ENCODE measurements at places on chromosomes 2 and 18.

DNA sequence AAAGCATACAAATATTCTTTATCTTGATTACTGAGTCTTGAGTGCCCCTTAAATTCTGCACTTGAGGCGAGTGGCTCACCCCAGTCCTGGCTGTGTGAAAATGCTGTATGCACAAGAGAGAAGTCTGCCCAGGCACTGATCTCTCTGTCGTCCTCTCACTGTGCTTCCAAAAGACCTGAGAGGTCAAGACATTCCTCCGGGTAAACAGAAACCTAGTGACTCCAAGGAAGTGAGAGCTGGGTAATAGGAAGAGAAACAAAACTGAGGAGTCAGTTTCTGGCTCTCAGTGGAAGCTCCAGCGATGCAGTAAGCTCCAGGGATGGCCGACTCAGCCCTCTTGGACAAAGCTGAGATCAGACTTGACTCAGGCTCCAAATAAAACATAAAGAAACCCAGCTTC is 70.9 kb downstream of the AAK1 start:
- no peak for DNase-seq

GRCh38 chr2:128640166-128640844 is 321.6 kb upstream of the HS6ST1 start:
- DNase-seq = no peak

GRCh38 chr2:100691846-100692245 is 128.1 kb upstream of the NPAS2 start:
- no peak for DNase-seq

DNA sequence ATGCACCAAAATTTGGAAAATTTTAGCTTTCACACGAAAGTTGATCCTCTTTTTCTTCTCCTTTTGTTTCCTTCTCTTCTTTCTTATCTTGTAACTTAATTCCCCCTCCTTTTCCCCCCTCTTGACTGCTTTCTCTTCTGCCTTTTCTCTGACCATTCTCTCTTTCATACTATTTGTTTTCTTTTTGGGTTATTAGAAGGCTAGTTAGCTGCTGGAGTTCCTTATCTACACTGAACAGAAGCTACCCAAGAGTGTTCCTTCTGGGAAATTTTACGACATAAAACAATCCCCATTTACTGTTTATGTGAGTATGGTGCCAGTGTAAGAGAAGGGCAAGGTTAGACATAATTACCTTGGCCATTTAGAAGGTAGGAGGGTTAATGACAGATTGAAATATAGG is 218.4 kb upstream of the DTNA start:
- no peak for DNase-seq

DNA sequence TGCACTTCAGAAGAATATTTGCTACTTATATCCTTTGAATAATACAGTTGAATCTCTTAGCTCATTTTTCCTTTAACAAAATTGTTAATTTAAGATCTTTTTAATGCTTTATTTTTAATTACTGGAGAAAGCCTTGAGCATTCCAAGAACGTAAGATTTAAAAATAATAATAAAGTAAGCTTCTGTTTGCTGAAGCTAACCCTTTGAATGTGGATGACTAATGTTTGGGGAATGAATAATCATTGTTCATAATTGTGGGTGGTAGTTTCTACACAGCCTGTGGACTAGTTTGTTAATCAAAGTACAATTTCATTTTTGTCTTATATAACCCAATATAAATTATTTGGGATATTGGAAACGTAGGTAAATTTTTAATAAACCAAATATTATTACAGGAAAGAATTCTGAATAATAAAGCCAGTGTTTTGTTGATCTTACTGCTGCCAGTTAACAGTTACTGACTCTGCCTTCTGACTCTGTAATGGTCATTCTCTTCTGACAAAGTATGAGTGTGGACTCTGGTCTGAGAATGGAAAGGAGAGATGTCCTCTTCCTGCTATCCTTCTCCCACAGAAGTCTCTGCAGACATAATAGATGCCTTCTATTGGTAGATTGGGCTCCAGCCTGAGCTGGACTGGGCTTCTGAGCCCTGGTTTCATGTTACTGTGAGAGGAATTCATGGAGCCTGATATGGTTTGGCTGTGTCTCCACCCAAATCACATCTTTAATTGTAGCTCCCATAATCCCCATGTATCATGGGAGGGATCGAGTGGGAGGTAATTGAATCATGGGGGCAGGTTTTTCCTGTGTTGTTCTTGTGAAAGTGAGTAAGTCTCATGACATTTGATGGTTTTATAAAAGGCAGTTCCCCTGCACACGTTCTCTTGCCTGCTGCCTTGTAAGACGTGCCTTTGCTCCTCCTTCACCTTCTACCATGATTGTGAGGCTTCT is 292.7 kb upstream of the SLC39A10 start:
- no peak for DNase-seq

DNA sequence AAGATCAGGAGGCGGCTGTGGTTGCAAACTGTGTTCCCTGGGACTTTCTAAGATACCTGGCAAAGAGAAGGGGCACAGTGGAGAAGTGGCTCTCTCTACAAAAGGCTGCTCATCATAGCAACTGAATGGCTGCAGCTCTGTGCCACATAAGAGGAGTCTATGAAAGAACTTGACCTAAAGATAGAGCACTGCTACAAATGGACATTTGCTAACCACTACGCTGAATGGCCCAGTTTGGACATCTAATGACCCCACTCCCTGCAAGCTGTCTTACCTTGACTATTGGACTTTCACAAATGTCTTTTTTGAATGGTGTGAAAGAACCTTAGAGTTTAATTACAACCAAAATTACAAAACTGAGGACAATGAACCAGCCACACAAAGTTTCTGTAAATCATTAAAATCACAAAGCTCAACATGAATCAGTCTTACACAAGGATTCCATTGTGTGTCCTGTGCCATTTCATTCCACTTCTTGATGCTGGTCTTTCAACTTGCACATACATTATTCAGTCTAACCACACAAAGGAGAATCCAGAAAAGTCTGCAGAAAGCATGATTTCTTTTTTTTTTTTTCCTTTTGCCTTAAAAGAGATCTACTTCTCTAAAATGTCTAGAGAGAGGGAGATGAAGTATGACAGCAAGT is 154.0 kb downstream of the LAMA1 start:
- DNase-seq = no peak

DNA sequence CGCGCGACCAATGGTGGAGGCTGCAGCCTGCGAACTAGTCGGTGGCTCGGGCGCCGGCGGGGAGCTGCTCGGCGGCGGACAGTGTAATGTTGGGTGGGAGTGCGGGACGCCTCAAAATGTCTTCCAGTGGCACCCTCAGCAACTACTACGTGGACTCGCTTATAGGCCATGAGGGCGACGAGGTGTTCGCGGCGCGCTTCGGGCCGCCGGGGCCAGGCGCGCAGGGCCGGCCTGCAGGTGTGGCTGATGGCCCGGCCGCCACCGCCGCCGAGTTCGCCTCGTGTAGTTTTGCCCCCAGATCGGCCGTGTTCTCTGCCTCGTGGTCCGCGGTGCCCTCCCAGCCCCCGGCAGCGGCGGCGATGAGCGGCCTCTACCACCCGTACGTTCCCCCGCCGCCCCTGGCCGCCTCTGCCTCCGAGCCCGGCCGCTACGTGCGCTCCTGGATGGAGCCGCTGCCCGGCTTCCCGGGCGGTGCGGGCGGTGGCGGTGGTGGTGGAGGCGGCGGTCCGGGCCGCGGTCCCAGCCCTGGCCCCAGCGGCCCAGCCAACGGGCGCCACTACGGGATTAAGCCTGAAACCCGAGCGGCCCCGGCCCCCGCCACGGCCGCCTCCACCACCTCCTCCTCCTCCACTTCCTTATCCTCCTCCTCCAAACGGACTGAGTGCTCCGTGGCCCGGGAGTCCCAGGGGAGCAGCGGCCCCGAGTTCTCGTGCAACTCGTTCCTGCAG is at the start of gene HOXD9:
Gene HOXD9, plus strand, starts transcription at position 37 of the 728 bp plus-strand sequence. Its CDS starts 50 bp downstream, at position 87.
- DNase-seq = no peak

DNA sequence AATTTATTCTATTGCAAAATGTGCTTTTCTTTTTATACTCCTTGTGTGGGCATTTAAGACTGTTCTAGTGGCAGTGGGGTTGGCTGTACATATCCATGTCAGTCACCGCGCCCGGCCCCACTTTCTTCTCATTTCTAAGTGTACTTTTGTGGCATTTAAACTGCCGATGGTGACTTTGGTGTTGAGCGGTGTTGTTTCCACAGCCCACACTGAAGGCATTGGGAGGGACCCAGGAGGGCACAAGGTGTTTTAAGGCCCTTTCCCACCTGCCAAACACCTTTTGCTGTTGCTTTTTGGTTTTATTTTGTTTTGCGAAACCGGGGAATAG is 369.7 kb downstream of the MTX2 start:
- DNase-seq = no peak

- DNase-seq = no peak
These were observed 20.0 kb upstream of the MTCL1 start for GRCh38 chr18:8685141-8685913.

DNA sequence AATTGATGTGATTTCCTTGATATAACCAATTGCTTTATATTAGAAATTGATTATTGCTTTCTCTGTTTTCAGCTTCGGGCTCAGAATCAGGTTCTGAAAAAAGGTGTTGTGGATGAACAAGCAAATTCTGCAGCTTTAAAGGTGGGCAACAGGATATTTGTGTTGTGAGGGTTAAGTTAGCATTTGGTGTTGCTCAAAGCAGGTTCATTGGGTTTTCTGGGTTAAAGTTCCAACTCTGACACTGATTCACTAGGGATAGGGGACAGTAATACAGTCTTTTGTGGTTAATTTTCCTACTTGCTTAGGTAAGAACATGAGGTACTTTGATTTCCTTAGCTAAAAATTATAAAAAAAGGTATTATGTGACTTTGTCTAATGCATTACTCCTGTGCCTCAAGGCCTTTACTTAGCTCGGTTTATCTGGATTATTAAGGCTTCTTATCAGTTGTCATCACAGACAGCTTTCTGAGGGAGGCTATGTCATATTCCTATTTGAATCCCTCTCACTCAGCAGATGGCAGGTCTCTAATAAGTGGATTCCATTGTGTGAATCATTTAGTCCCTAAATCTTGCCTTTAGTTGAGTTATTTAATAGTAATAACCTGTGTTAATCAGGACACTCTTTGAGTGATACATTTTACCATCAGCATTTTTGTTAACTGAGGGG is 78.9 kb upstream of the STON1 start:
- no peak for DNase-seq

DNA sequence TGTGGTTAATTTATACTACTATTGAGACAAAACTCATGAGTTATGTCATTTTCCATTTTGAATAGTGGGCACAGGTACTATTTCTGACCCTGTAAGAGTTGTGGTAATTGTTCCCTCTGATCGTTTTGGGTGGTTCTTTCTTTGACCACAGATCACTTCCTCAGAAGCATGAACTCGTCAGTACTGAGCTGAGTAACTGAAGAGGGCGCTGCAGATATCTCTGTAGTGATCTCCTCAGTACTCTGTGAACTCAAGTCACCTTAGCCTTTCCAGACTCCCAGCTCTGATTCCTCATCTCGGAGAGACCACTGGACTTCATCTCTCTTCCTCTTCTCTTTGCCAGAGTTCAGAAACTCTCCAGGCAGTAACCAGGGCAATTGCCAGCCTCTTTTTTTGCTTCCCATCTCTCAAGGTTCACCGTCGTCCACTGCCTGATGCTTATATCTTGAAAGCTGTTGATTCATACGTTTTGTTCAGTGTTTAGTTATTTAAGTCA is 9.4 kb upstream of the IL1RL1 start:
- DNase-seq = peak; percentile 82

GRCh38 chr2:6083136-6083535 is 391.0 kb downstream of the SOX11 start:
- no peak for DNase-seq

DNA sequence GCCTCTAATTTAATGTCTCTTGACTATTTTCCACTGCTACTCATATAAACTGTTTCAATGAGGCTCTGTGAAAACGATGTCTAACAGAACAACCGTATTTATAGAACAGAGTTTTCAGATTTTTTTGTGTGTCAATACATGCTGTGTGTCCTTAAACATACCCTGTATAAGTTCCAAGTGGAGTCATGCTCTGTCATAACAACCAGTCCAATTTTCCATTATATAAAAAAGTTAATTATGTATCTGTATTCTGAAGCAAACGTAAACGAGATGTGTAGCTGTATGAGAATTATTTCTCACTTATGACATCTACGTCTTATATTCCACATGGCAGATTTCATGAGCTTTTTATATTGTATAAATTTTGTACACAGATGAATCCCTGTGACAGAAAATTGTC is 13.9 kb upstream of the GULP1 start:
- DNase-seq = no peak

- DNase-seq = peak; percentile 23
These were observed 77.2 kb upstream of the CD226 start for GRCh38 chr18:70024829-70025228.

DNA sequence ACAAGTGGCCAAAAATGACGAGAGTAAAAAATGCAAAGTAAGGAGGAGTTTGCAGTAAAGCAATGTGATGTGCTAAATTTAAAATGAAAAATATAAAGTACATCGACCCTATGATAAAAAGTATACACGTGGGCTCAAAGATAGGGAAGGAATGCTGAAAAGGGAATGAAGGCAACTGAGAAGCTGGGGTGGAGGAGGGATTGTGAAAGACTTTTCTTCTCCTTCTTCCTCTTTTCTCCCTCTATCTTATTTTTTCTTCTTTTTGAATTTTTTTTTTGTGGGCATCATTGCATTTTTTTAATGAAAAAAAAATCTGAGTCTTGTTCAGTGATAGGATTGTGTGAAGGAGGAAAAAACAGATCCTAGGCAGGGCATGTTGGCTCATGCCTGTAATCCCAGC is 57.6 kb upstream of the STK17B start:
- no peak for DNase-seq

- DNase-seq = no peak
These were observed 1606.3 kb downstream of the SUCLG1 start for GRCh38 chr2:82852787-82853186.

GRCh38 chr2:20579866-20580265 is 71.0 kb downstream of the HS1BP3 start:
- DNase-seq = no peak

DNA sequence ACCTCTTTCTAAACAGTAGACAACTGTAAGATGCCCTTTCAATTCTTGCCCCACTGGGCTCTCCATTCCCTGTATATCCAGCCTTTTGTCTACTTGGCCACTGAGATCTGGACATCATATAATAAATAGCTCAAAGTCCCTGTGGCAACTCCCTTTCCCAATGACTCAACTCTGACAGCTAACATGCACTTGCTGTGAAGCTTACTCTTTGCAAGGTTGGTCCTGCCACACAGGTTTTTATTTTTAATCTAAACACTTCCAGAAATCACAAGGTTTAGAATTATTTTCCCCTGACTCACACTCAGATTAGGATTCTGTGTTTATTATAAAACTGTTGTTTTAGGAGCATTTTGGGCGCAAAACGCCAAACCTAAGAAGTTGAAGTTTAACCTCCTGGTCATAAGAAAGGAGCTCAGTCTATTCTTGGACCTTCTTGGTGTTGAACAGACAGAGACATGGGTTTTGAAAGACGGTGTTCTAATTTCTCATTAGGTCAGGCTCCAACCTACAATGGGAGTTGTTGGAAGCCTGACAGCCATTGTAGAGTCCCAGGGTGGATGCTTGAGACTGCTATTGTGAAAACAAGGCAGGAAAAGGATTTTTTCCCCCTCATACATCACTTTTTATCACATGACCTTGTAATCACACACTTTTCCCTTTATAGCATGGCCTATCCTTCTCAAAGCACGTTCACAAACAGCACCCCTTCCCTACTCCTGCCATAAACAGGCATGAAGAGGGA is 124.7 kb upstream of the SERPINE2 start:
- no peak for DNase-seq

Data from activated CD8-positive, alpha-beta T cell treated with anti-CD3 and anti-CD28 coated beads, Interleukin-2, amount 10 ng/mL, durations not matched to agents 7 days and 5 days (primary cell).